ENCODE measurements at places on chromosomes 1 and 21.
A peak's percentile ranks its signal among the peaks of the same experiment; 100 is the strongest.

GRCh38 chr1:54284781-54285529 is 85.0 kb downstream of the MRPL37 start:
- peak; percentile 31 for DNase-seq

GRCh38 chr1:33982419-33982818 is 118.5 kb downstream of the HMGB4 start:
- DNase-seq, result no peak

DNA sequence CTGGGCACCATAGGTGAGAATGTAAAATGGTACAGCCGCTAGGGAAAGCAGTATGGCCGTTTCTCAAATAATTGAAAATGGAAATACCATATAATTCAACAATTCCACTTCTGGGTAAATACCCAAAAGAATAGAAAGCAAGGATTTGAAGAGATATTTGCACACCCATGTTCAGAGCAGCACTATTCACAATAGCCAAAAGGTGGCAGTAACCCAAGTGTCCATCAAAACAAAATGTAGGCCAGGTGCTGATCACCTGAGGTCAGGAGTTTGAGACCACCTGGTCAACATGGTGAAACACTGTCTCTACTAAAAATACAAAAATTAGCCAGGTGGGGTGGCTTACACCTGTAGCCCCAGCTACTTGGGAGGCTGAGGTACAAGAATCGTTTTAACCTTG is 62.1 kb downstream of the OLIG1 start:
- DNase-seq, result no peak

- no peak for DNase-seq
These were observed 59.2 kb downstream of the SASS6 start for GRCh38 chr1:100073531-100073930.

- peak; percentile 23 for DNase-seq
These were observed 27.3 kb upstream of the BCAR3 start for GRCh38 chr1:93708734-93709481.

GRCh38 chr1:183242556-183242955 is 56.5 kb downstream of the LAMC2 start:
- DNase-seq, result no peak

- no peak for DNase-seq
These were observed 28.8 kb upstream of the PTGFRN start for GRCh38 chr1:116880917-116881316.

- DNase-seq, result no peak
These were observed 222.9 kb upstream of the KCNK2 start for GRCh38 chr1:214859647-214860046.

- DNase-seq, result no peak
These were observed 40.6 kb downstream of the NTNG1 start for GRCh38 chr1:107181253-107181969.

- DNase-seq, result no peak
These were observed 9.8 kb downstream of the INKA2 start for GRCh38 chr1:111729271-111729921.

GRCh38 chr1:228231189-228231588 is 23.3 kb downstream of the OBSCN start:
- DNase-seq, result no peak

DNA sequence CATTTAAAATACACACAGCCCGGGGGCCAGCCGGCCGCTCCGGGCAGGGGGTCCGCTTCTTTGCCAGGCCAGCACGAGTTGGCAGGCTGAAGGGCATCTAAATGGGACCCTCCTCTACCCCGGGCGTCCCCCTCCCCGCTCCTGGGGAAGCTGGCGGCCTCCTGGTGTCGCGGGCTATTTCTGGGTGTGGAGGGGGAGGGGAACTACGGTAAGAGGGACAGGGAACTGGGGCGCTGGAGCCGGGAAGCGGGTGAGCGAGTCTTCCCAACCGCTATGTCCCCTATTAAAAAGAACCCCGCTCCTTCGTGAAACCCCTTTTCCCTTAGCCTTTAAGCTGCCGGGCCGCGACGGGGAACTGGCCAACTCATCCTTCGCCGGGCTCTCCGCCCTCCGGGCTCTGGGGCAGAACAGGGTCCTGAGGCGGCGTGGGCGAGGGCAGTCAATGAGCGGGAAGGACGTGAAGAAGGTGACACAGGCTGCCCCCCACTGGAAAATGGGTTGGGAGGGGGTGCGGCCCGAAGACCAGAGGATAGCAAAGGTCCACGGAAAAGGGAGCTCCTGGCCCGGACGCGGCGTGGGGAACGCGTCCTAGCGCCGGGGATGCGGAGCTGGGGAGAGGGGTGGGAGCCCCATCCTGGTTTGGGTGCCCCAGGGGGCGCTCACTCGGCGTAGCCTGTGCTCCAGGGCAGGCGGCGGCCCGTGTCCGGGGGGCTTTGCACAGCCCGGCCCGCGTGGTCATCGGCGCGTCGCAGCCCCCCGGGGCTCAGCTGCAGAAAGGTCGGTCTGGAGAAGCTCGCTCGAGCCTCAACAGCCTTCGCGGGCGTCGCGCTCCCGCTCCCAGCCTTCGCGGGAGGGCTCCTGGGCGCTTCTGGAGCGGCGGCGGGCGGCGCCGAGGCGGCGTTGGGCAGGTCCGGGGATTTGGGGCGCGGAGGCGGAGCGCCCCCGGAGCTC is 544 bp downstream of the PPM1J start:
- peak; percentile 35 for DNase-seq

DNA sequence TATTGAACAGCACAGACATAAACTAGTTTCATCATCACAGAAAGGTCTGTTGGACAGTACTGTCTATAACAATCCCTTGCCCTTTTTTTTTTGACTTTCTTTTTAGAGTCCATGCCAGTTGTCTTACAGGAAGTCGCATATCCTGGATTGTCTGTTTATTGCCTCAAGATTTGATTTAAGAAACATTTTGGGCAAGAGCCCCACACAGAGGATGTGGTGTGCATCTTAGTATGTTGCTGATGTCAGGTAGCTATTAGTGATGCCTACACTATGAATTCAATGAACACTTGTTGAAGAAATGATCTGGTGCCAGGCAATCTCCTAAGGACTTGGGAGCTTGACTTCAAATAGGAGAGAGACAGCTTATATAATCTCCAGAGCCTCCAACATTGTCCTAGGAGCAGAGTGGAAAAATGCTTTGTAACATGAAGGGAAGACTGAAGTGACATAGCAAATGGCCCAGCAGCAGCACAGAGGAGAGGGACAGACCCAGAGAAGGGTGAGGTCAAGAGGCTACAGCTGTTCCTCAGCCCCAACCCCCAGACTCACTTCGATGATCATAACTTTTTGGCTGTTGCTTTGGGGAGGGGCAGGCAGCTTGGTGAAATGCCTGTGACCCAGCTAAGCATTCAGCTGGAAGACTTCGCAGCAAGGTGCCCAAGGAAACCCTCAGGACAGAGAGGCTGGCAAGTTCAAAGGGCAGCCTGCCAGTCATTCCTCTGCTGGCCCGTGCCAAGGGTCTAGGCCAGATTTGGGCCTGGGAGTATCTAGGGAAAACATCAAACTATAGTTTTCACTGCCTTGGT is 7.5 kb upstream of the RAB29 start:
- DNase-seq, result no peak

DNA sequence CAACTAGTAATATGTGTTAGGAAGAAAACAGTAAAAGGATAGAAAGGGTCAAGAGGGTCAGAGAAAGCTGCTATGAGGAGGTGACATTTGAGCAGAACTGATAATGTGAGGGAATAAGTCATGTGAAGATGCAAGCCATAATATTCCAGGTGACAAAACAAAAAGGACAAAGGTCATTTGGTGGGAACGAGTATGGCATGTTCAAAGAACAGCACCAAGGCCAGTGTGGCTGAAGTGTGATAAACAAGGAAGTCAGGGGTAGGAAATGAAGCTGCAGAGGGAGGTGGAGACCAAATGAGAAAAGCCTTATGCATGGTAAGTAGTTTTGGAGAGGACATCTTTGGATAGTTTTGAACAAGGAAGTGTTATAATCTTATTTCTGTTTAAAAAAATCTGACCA is 46.7 kb downstream of the LPGAT1 start:
- DNase-seq, result no peak

All from stimulated activated CD4-positive, alpha-beta T cell treated with anti-CD3 and anti-CD28 coated beads, Interleukin-15, amount 100 ng/mL, for 24 hours (primary cell).